ENCODE measurements at places on chromosomes 1 and 21. TPM values are rescaled to one million over a fixed set of nuclear protein-coding genes. Genes with fewer than 3 reads are reported as not detected.

- no peak for DNase-seq
- no peak overlapping the region for H3K27ac ChIP-seq
- no peak overlapping the region for H3K4me3 ChIP-seq
- H3K4me1 ChIP-seq = peaks cover 10% of the 10 kb centered on the region
These were observed 141.4 kb upstream of the COA6 start for GRCh38 chr1:234231893-234232276.

DNA sequence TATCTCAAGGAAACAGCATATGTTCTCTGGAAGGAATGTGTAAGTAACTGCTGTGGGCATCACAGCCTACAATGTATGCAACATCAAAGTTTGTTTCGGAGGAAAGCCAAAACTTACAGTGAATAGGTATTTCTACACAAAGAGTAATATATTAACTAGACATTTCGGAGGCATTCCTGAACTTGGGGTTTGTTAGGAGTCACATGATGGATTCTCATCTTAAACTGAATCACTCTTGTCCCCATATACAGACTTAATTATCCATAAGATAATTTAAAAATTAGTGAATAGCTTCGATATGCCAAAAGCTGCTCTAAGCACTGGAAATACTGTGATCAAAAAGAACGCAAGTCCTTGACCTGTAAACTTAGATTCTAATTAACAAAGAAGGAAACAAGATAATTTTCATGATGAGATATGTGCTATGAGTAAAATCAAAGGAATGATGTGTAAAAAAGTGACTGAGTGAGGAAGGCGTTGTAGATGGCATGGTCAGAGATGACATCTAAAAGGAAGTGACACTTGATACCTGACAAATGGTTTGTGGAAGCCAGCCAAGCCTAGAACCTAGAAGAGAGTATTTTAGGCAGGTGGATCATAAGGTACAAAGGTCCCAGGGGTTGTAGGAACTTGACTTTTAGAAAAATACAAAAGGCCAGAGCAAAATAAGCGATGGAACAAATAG is 273.1 kb downstream of the MRPL39 start:
- H3K27me3 ChIP-seq = no peaks in the 10 kb centered on the region
- no peaks in the 10 kb centered on the region for H3K36me3 ChIP-seq
- H3K4me1 ChIP-seq = no peaks in the 10 kb centered on the region
- H3K4me3 ChIP-seq = no peak overlapping the region
- H3K27ac ChIP-seq = no peak overlapping the region

- no peak overlapping the region for H3K4me3 ChIP-seq
- no peaks in the 10 kb centered on the region for H3K36me3 ChIP-seq
- no peak overlapping the region for H3K27ac ChIP-seq
These were observed 65.2 kb downstream of the BCAR3 start for GRCh38 chr1:93616221-93616995.

GRCh38 chr21:19810779-19811178 is 1187.4 kb upstream of the NCAM2 start:
- no peaks in the 10 kb centered on the region for H3K36me3 ChIP-seq
- no peak overlapping the region for H3K27ac ChIP-seq
- H3K27me3 ChIP-seq = no peaks in the 10 kb centered on the region
- no peaks in the 10 kb centered on the region for H3K4me1 ChIP-seq

LCE6A gene
- total RNA-seq = not detected

DNA sequence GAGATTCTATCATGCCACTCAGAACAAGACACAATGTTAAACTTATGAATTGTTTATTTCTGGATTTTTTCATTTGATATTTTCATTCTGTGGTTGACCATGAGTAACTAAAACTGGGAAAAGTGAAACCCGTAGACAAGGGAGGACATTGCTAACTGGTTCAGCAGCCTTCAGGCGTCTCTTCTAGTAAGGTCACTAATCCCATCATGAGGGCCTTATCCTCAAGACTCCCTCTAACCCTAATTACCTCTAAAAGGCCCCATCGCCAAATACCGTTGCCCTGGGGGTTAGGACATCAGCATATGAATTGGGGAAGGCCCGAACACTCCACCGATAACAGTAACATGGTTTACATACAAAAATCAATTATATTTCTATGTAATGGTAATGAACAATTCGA is 247.6 kb downstream of the TM2D1 start:
- H3K4me1 ChIP-seq = no peaks in the 10 kb centered on the region
- DNase-seq = no peak
- H3K27me3 ChIP-seq = no peaks in the 10 kb centered on the region
- no peak overlapping the region for H3K4me3 ChIP-seq

DNA sequence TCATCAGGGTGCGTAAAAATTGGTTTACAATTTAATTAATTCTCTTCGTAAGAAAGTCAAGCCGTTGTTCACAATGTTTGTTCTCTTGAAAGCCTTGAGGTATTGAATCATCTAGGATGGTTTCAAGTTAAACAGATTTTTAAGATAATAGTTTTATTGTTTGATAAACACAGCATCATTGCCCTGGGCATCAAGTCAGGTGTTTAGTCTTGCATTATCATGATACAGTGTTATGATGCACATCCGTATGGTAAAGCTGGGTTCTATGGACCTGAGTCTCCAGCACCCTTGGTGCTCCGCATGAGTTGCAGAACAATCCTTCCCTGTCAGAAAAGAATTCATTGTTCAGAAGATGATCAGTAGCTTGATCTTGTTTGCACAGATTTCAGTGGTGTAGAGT is 359.5 kb downstream of the LMO4 start:
- H3K4me3 ChIP-seq = no peak overlapping the region
- H3K36me3 ChIP-seq = no peaks in the 10 kb centered on the region
- DNase-seq = no peak
- H3K27me3 ChIP-seq = peaks cover 4% of the 10 kb centered on the region

CD1D gene
- not detected for total RNA-seq

MNDA gene
- 0.39 TPM for total RNA-seq

CDA gene
- not detected for total RNA-seq

- H3K36me3 ChIP-seq = no peaks in the 10 kb centered on the region
- H3K4me3 ChIP-seq = peak overlapping the region; percentile 72
- no peak for DNase-seq
- peak overlapping the region; percentile 84 for H3K27ac ChIP-seq
- no peaks in the 10 kb centered on the region for H3K27me3 ChIP-seq
These were observed 941 bp downstream of the ARNT start for GRCh38 chr1:150875197-150876118.

LCE1F gene
- total RNA-seq = not detected

DNA sequence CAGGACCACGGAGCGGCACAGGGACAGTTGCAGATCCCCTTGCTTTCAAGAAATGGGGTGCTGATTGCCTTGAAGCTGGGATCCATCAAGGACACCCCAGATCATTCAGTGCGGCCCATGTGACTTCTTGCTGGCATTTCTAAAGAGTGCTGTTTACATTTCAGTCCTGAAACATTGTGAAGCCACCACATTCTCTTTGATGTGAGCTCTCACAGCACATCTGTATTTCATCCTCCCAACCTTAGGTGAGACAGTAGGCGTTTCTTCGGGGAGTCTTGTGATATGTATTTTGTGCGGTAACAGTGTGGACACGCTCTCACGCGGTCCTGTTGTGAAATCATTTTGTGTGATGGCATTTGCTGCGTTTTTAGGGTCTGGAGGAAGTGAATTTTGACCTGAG is 57.2 kb downstream of the CACHD1 start:
- H3K27ac ChIP-seq = no peak overlapping the region
- no peaks in the 10 kb centered on the region for H3K4me1 ChIP-seq
- H3K36me3 ChIP-seq = no peaks in the 10 kb centered on the region
- H3K4me3 ChIP-seq = no peak overlapping the region

SAMSN1 gene
- total RNA-seq = 82.6 TPM

UBE2Q1 gene
- total RNA-seq = 83.8 TPM

FAM72D gene
- 9.6 TPM for total RNA-seq

GRCh38 chr1:24966724-24967346 is 36.8 kb upstream of the RUNX3 start:
- DNase-seq = peak; percentile 54
- H3K36me3 ChIP-seq = no peaks in the 10 kb centered on the region
- H3K27ac ChIP-seq = no peak overlapping the region
- H3K4me3 ChIP-seq = no peak overlapping the region
- H3K4me1 ChIP-seq = peaks cover 73% of the 10 kb centered on the region

DNA sequence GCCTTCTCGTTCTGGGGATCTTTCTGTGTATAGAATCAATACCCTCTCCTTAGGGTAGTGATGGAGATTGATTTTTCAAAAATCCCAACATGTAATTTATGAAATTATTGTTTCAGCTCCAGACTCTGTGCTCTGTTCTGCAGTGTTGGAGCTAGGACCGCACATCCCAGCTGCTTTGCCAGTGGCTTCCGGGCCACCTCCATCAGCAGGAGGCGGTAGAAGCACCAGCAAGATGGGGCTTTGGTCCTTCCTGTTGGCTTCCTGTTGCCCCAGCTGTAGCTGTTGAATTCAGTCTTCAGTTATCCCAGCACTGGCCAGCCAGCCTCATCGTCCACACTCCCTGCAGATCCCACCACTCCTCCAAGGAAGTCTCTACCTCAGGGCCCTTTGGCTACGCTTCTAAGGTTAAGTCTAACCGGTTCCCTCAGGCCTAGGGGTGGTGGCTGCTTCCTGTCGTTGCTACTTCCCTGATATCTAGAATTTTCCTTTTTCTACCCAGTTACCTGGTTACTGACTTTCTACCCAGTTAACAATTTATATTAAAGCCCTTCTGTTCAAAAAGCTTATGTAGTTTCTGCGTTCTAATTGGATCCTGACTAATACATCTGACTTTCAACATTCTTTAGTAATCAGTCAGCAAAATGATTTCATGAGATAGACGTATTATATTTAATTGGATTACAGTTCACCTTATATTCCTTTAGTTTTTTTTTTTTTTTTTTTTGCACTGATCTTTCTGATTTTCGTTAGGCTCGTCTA is 24.6 kb downstream of the GALNT2 start:
- H3K27ac ChIP-seq = no peak overlapping the region
- DNase-seq = no peak
- H3K36me3 ChIP-seq = peaks cover 3% of the 10 kb centered on the region
- no peak overlapping the region for H3K4me3 ChIP-seq
- no peaks in the 10 kb centered on the region for H3K27me3 ChIP-seq
- H3K4me1 ChIP-seq = no peaks in the 10 kb centered on the region

- no peak overlapping the region for H3K4me3 ChIP-seq
- no peaks in the 10 kb centered on the region for H3K27me3 ChIP-seq
- H3K36me3 ChIP-seq = no peaks in the 10 kb centered on the region
- H3K27ac ChIP-seq = no peak overlapping the region
These were observed 57.3 kb downstream of the SDCCAG8 start for GRCh38 chr1:243312952-243313634.

DNA sequence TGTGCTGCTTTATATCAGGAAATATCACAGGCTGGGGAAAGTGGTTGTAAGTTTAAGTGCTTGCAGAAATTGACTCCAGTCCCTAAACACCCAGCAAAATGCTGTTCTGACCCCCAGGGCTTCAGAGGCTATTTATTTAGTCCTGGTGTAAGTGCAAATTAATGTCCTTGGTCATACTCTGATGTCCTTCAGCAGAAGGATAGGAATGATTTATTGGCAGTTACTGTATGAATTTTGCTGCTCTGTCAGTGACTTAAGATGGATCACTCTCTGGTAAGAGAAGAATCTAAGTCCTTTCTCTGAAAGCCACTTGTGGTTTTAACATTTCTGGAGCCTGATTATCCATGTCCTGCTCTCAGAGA is 21.9 kb downstream of the FAM20B start:
- no peak overlapping the region for H3K4me3 ChIP-seq
- no peak overlapping the region for H3K27ac ChIP-seq
- DNase-seq = no peak
- no peaks in the 10 kb centered on the region for H3K4me1 ChIP-seq
- no peaks in the 10 kb centered on the region for H3K36me3 ChIP-seq

All from CD8-positive, alpha-beta memory T cell (primary cell).